Stimulated activated CD8-positive, alpha-beta memory T cell treated with anti-CD3 and anti-CD28 coated beads, Interleukin-4, amount 100 ng/mL, for 1 hour (primary cell): ENCODE measurements at places on chromosomes 5 and 9.

- no peak for DNase-seq
Observed at GRCh38 chr9:74742792-74743730, 144.7 kb downstream of the TRPM6 start.

GRCh38 chr9:2608276-2608675 is 13.3 kb upstream of the VLDLR start:
- no peak for DNase-seq

DNA sequence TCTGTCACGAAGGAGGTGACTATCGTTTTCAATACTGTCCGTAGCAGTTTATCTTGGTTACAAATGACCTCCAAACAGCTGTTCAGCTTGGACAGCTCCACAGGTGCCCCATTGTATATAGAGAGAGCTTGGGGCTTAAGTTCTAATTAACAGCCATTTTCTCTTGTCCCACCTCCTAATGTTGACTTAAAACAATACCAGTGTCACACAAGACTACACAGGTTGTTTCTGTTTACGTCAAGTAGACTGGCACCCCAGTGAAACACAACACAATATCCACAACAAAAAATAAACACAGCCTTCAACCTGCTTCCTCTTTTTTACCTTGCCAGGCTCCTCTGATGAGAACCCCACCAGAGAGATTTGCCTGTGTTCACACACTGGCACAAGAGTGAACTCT is 39.8 kb upstream of the TLE1 start:
- DNase-seq = no peak

DNA sequence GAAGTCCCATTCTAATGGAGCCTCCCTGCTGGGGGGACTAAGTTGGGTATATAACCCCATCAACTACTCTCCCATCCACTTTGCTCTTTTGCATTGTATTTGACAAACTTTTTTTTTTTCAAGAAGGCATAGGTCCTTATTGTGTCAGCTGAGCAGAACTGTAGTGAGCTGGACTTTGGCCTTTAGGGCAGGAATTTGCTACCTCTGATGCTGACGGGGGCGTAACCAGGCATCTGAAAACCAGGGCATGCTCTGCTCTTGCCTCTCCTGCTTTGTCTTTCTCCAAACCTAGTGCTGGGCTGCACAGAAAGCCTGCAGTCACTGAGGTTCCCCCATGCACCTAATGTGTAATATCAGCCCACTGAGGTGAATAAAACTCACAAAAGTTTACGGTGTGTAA is 49.0 kb downstream of the MSX2 start:
- DNase-seq = no peak

- DNase-seq = no peak
Observed at GRCh38 chr5:14744296-14745187, 80.0 kb downstream of the OTULIN start.

- no peak for DNase-seq
Observed at GRCh38 chr9:121273064-121273775, 5.3 kb downstream of the GSN start.

- DNase-seq = no peak
Observed at GRCh38 chr9:32398207-32398606, 13.8 kb downstream of the ACO1 start.

- no peak for DNase-seq
Observed at GRCh38 chr9:20553558-20554149, 68.6 kb downstream of the MLLT3 start.

DNA sequence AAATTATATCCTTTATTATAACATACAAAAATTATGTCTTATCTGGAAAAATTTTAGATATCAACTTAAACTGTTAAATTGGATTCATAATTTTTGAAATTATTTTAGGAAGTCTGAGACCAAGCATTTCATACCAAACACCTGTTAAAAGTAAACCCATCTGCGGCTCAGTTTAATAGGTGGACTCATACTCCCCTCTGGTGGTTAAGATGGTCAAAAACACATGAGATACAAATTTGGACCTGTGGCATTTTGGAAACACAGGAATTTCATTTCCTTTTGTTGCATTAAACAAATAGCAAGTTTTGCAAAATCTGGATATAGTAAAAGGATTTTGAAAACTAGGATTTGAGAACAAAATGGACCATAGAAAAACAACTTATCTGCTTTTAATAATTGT is 53.7 kb downstream of the RGMB start:
- DNase-seq = no peak

- DNase-seq = no peak
Observed at GRCh38 chr5:58759745-58760144, 176.9 kb downstream of the RAB3C start.

DNA sequence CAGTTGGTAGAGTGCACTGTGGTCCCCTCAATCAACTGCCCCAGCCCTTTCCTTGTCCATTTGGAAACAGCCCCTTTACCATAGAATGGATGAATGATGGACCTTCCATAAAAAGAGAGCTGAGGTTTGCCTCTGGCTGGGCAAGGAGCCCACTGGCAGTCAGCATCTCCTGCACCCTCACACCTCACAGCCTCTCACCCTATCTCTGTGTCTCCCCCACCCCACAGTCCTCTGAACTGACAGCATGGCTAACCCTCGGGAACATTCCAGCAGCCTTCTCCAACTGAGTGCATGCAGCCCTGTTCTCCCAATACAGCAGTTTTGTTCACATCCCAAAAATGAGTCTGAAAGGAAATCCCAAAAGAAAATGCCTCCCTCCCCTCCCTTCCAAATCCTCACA is 51.7 kb downstream of the RETREG1 start:
- no peak for DNase-seq

DNA sequence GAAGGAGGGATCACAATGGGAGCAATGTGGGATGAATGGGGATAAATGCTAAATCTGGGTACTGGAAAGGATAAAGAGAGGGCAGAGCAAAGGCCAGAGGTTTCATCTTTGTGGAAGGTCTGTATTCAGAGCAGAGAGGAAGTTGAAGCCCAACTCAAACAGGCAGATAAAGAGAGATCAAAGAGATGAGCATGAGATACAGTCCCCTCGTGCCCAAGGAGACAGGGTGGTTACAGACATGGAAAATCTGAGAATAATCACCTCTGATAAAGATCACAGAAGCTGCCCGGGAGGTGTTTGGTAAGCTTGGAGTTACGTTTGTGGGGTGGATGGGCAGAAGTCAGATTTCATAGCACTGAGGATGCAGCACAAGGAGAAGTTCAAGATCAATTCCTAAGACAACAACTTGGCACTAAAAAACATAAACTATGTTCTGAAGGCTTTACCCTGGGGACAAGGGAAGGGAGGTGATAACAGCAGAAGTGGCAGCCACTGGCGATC is 459 bp upstream of the ERAP2 start:
- DNase-seq = no peak

- DNase-seq = no peak
Observed at GRCh38 chr5:45062044-45062443, 253.3 kb downstream of the MRPS30 start.

DNA sequence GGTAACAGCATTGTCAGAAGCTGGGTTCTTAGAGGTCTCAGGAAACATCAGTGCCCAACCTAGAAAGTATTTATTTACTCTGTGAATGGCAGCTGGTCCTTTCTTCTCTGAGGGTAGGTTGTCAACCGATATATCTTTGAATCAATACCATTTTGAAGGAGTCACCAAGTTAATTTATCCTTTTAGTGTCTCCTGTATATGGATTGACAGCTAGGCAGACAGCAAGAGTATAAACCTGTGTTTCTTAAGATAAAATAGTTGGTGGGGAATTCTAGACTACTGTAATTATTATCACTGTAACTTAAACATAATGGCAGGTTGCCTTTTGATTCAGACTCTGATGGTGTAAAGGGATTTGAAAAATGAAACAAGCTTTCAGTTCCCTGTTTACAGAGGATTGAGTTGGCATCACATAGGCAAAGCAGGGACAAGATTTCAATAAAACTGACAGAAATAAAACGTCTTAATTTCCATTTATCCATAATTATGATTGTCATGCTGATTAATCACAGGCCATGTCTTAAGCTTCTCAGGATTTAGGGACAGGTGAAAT is 190.8 kb upstream of the HAPLN1 start:
- no peak for DNase-seq

DNA sequence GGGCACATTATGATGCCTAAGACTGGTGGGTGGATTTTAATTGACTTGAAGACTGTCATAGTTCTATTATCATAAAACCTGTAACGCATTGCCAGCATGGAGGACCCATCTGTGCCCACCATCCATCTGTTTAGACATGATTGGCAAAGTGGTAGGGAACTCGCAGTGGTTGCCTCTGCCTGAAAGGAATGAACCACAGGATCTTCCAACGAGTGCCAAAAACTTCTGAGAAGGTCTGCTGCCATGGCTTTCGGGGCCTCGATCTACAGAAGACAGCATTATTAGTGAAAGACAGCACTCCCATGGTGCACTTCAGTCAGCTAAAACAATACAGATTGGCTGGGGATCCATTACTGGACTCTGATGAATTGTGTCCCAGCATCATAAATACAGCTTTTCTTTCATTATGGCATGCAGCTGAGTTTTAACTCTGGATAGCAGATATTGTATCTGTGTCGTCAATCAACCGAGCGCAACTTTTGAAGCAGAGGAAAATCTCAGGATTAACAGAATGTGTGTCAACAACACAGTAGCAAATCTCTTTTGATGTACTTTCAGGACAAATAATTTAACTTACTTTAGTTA is 74.3 kb downstream of the ZDHHC21 start:
- no peak for DNase-seq

GRCh38 chr9:137235424-137236237 is 4.9 kb downstream of the SLC34A3 start:
- DNase-seq = no peak

- DNase-seq = no peak
Observed at GRCh38 chr5:17087035-17087434, 130.4 kb upstream of the BASP1 start.

DNA sequence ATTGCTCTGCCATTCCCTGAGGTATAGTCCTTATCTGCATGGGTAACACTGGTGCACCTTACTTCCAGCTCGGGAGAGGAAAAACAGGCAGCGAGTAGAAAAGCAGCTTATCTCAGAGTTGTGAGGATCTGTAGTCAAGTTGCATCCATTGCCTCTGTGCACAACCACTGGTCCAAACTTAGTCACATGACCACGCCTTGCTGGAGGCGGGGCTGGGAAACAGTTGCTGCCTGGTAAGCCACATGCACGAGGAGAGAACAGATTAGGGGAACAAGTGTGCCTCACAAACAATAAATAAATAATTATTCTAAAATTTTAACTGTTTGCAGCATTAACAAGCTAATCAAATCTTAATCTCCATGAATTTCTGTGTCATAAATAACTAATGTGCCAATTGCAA is 18.6 kb downstream of the ZNF622 start:
- DNase-seq = no peak

DNA sequence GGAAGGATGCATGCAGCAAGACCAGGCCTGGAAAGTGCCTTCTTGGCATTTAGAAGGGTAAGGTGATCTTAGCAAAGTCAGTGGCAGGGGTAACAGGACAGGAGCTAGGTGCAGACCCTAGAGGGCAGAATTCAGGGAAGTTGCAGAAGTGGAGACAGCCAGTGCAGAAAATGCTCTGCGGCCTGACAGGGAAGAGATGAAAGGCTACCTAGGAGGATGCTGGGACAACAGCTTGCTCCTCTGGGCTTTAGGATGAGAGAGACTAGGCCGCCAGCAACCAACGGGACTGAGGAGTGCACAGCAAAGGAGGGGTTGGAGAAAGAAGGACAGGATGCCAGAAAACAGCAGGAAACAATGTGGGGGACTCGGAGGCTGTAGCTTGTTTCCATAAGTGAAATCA is 219.9 kb downstream of the FSTL4 start:
- DNase-seq = no peak

GRCh38 chr5:9302218-9302617 is 243.7 kb downstream of the SEMA5A start:
- DNase-seq = no peak

- no peak for DNase-seq
Observed at GRCh38 chr9:110069326-110070248, 138.4 kb downstream of the C9orf152 start.

DNA sequence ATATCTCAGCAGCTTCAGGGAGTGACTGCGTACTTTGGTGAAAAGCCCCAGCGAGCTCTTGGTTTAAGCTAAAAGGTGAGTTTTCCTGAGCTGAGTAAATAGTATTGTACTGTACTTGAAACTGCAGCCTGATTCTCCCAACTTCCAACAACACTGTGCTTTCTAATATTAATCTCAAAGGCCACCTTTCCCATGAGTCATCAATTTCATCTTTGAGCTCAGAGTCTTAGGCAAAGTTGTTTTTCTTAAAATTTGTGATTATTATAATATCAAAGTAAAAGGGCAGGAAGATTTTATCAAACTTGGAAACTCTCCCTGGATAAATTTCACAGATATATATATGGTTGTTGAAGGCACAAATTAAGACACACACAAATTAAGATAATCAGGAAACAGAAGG is 51.0 kb downstream of the TRPC7 start:
- DNase-seq = no peak

DNA sequence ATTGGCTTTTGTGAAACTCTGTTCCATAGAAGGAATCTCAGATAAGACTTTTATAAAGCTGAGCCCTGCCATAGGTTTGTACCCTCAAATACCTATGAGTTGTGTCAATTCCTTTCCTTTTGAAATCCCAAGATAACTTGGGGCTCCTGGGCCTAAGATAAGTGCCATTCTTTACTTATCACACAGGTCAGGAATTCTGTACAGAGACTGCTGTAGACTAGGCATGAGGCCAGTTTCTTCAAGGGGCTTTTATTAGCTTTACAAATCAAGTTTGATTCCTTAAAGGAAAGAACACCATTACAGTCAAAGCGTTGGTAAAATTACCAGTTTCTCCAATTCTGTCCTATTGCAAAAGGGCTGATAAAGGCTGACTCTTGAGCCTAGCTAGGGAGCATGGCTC is 39.2 kb downstream of the SHC3 start:
- DNase-seq = no peak

DNA sequence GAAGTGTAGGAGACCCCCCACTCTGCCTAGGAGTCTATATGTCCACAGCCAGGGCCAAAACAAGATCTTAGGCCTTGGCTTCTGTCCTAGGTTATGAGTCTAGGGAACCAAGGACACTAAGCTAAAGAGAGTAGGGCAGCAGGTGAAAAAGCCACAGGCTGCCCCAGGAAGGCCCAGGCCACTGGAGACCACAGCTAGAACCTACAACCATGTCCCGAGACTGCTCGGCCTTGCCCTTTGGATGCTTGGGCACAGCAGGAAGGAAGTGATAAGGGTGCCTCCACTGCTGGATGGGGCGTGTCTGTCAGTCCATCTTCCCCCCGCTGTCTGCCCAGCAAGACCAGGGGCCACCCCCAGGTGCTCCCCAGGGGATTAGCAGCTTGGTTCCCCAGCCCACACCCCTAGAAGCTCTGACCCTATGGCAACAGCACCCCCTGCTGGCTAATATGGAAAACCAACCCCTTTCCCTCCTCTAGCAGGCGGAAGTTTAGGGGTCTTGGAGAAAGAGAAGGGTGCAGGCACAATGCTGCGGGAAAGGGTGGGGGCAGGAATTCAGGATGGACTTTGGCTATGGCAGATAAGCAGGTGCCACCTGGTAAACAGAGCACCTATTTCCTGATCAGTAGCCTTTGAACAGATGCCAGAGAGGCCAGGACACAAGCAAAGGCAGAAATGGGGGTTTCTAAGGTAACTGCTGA is 10.5 kb upstream of the IRF1 start:
- peak; percentile 52 for DNase-seq

DNA sequence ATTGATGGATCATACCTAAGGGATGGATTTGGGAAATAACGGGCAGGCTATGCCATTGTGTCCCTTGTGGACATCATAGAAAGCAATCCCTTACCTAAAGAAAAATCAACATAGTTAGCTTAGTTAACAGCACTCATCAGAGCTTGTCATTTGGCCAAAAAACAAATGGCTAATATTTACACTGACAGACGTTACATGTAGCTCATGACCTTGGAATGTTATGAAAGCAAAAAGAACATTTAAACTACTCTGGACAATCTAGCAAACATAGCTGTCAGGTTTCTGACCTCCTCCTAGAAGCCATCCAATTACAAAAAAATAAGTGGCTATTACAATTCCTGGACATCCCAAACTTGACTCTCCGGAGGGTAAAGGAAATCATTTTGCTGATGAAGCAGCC is 23.8 kb downstream of the TMEM232 start:
- DNase-seq = no peak
